IMR-90 (cell line): ENCODE measurements at places on chromosomes 12 and 14.

DNA sequence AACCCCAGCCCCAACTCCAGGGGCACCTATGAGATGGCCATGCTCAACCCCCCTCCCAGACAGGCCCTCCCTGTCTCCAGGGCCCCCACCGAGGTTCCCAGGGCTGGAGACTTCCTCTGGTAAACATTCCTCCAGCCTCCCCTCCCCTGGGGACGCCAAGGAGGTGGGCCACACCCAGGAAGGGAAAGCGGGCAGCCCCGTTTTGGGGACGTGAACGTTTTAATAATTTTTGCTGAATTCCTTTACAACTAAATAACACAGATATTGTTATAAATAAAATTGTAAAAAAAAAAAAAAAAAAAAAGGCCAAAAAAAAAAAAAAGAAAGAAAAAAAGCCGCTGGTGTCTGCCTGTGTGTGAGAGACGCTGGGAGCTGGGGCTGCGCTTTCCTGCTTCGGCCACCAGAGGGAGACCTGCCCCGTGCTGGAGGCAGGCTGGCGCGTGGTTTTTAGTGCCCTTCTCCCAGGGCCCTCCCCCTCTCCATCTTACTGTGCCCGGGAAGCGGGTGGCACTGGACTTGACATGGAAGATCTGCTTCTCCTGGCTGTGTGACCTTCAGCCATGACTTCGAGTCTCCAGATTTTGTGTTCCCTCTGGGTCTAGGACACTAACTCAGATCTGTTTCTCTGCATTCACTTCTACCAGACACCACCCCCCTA lies 3.4 kb upstream of the NXPH4 start:
- peak; percentile 81 for DNase-seq

DNA sequence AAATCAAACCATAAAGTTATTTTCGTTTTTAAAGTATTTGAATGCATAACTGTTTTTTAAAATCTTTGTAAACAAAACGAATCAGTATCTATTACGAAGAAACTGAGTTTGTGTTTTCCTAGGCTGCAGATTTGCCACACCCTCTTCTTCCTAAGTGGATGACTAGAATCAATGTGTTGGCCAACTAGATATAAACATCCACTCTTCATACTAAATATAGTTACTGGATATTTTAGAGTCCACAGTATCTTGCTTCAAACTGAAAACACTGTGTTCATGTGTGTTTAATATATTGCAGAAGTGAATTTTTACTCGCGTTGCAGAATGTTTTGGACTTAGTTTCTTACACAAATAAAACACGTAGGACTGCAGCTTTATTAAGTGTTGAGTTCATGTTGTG lies 63.2 kb downstream of the KLHL28 start:
- peak; percentile 61 for DNase-seq

- peak; percentile 59 for DNase-seq
Observed at GRCh38 chr12:114396153-114396868, 9.6 kb downstream of the TBX5 start.

GRCh38 chr12:89476232-89476631 lies 48.4 kb downstream of the GALNT4 start:
- no peak for DNase-seq
